ENCODE measurements at places on chromosomes 6 and 20. TPM values are rescaled to one million over a fixed set of nuclear protein-coding genes. Genes with fewer than 3 reads are reported as not detected.

DNA sequence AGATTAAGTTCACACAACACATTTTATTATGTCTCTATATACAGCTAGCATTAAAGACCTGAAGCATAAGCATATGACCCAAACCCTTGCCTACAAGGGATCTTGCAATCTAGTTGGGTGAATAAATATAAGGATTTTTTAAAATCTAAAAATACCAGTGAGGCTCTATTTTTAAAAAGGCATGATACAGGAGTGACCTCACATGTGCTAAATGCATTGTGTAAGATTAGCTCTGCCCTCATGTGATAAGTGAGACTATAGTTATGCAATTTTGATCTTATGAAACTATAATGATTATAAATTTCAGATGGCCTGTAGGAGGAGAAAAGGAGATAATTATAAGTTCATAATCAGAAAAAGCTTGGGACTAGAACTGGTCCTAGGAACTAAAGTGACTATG lies 451.0 kb upstream of the MAN1A1 start:
- DNase-seq, result no peak

- no peak for DNase-seq
Observed at GRCh38 chr20:11234181-11234580, 560.4 kb upstream of the JAG1 start.

- DNase-seq, result no peak
Observed at GRCh38 chr20:62132421-62132820, 10.1 kb downstream of the LSM14B start.

- no peak for DNase-seq
Observed at GRCh38 chr6:4224067-4224978, 88.9 kb upstream of the ECI2 start.

DNA sequence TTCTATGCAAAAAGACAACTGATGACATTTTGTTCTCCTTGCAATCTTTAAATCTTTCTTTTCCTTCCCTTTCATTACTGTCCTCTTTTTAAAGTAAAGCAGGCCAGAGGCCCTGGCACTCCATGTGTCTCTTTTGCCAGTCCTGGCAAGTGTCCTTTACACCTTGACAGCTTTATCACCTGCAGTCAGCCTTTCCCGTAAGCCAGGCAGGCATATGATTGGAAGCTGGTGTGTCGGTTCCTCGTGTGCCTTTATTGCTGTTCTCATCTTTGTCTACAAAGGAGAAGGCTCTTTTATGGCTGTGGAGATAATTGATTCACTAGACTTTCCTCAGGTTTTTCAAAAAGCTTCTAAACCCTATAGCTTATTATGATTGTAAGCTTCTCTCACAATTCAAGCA lies 162.3 kb upstream of the FBXL4 start:
- DNase-seq, result no peak

GRCh38 chr6:164276211-164276610 lies 861.7 kb downstream of the QKI start:
- DNase-seq, result no peak

- no peak for DNase-seq
Observed at GRCh38 chr6:111450636-111451035, 32.4 kb downstream of the REV3L start.

GRCh38 chr6:124010574-124010973 lies 206.9 kb downstream of the NKAIN2 start:
- DNase-seq, result no peak

GRCh38 chr6:152462716-152463115 lies 174.4 kb downstream of the SYNE1 start:
- no peak for DNase-seq

DNA sequence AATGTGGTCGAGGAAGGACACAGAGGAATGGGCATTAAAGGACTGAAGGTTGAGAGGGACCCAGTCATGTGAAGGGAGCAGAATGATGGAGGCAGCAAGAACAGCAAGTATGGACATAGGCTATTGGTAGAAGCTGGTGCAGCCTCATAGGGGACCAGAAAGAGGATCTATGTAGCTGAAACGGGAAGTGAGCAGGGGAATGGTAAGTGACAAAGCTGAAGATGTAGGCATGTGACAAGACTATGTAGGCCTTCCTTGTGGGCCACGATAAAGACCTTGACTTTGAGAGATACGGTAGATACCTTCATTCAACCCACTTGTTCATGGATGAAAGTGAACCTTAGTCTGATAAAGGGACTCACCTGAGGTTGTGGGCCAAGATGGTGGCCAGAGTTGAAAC lies 3.5 kb downstream of the CTNNBL1 start:
- no peak for DNase-seq

- DNase-seq, result no peak
Observed at GRCh38 chr20:58006346-58007316, 221.8 kb downstream of the ANKRD60 start.

DNA sequence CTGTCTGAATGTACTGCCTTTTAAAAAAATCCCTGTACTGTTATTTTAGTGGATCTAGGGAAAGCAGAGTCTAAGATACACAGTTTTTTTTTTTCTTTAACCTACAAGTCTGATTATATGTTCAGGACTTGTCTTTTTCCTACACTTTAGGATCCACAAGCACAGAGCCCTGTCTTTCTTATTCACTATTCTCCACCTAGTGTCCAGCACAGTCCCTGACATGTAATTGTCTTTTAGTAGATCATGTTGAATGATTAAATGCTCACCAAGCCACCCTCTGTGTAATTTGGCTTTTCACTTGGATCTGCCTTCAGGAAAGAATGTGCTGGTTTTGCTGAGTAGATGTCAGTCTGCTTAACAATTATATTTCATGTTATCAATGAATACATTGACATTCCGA lies 35.8 kb upstream of the YWHAB start:
- DNase-seq, result no peak

DNA sequence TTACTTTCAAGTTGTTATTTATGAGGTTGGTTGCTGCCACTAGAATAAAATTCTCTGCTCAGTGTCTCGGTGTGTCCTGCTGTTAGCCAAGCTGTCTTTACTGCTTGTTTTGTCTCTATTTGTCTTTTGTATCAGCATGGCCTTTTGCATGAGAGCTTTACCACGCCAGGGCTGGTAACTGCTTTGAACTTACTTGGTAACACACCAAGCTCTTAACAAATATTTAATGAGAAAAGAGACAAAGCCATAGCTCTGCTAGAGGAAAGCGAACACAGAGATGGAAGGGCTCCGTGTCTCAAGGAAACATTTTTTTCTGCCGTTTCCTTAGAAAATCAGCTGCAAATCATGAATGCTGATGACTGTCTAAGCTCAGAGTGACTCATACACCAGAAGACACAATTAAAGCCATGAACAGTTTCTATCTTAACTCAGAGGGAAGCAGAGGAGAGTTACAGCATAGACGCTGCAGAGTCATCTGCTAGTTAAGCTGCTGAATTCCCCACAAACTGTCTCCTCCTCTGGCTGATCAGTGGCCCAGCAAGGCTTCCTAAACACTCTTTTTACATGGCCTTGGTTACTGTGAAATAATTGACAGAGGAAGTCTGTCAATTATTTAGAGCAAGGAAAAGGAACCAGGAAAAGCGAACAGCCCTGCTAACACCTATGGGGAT lies 44.8 kb downstream of the AGPAT4 start:
- peak; percentile 65 for DNase-seq

DNA sequence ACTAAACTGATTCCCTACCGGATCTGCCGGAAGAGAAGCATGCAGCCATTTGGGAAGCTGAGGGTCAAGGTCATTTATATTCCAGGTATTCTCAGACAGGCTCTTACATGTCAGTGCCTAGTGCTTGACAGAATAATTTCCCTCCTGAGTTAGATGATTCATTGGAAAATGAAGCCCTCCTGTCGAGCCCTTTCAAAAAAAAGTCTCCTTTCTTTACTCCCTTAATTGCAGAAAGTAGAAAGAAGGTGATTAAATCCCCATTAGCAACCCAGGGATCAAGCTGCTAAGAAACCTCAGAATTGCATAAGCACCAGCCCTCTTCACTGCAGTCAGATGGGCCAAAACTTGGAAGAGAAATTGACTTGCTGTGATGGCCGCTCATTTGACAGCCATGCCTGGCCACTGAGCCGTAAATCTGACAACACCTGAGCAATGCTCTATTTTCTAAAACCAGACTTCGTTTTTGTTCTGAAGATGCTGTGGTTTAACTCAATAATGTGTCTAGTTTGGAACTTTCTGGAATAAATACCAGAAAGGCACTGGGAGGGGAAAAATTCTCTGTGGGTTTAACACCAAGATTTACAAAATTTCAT lies 61.0 kb upstream of the ARMH2 start:
- no peak for DNase-seq

GRCh38 chr6:146212781-146213180 lies 183.9 kb downstream of the GRM1 start:
- DNase-seq, result no peak

GRCh38 chr6:26202811-26203583 lies 115.8 kb downstream of the HFE start:
- DNase-seq, result no peak

DNA sequence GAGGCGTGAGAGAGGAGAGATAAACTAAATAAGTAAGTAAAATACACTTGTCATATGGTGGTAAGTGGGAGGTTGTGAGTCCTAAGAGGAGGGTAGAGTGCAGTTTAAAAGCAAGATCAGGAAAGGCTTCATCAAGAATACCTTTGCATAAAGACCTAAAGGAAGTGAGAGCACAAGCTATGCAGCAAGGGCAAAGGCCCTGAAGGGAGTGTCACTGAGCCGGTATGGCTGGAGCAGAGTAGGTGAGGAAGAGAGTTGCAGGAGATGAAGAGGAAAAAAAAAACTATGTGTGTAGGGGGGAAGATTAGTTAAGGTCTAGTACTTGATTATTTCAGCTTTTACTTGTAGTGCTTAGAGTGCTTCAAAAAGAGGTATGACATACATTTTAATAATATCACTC lies 11.0 kb downstream of the DNAAF9 start:
- no peak for DNase-seq

ARMC12 gene
- polyA plus RNA-seq, result 0.53 TPM

VSX1 gene
- not detected for polyA plus RNA-seq

HLA-DQB2 gene
- polyA plus RNA-seq, result not detected

TFAP2C gene
- polyA plus RNA-seq, result not detected

OPRM1 gene
- not detected for polyA plus RNA-seq

SMOC2 gene
- not detected for polyA plus RNA-seq

SLA2 gene
- polyA plus RNA-seq, result not detected

RAET1L gene
- not detected for polyA plus RNA-seq

C6orf58 gene
- not detected for polyA plus RNA-seq

KCNK16 gene
- not detected for polyA plus RNA-seq

SLC22A7 gene
- not detected for polyA plus RNA-seq

MLIP gene
- not detected for polyA plus RNA-seq

MMP24 gene
- 0.45 TPM for polyA plus RNA-seq

Measured in AG04450 (cell line).